ENCODE measurements at places on chromosomes 2 and 18. TPM values are rescaled to one million over a fixed set of nuclear protein-coding genes. Genes with fewer than 3 reads are reported as not detected.

DNA sequence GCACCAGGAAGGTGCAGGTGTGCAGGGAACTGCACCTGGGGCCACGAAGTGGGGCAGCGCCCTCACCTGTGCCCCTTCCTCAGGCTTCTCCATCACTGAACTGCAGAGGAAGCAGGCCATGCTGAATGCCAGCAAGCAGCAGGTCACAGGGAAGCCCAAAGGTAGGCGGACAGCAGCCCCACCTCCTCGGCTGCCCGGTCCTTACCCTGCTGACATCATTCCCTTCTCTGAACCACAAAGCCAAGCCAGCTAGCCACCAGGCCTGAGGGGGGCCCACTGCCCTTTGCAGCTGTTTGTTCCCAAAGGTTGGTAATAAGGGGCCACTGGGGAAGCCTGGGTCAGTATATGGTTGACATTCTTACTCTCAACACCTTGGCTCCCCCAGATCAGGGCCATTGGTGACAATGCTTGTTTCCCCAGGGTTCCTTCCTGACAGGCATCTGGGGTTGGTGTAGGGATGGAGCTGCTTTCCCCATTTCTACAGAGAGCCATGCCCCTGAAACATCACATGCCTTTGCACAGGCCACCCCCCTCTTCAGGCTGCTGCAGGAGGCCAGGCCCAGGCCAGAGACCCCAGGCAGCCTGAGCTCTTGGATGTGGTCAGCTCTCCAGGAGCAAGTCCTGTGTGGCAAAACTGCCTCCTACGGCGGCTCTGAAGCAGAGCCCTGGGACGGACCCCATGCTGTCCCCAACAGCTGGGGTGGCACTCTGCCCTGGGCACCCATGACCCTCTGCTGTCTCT is 47.8 kb downstream of the FAM168B start:
- no peak for DNase-seq

DNA sequence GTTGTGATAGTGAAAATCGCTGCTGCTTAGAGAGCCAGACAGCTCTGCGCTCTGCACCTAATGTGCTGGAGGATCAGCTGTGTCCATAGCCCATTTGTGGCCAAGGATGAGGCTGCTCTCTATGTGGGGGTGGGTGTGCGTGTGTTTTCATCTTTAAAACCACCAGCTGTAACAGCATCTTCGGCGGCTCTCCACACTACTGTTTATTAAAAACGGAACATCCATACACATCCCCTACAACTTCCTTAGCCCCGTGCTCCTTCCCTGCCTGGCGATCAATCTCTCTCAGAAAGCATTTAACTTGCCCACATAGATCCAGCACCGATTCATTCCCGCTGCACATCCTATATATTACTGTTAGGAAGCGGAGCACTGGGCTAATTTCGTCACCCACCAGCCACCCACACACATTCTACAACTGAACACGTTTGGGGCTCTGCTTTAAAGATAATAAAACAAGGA is 1.6 kb downstream of the CELF4 start:
- no peak for DNase-seq

DNA sequence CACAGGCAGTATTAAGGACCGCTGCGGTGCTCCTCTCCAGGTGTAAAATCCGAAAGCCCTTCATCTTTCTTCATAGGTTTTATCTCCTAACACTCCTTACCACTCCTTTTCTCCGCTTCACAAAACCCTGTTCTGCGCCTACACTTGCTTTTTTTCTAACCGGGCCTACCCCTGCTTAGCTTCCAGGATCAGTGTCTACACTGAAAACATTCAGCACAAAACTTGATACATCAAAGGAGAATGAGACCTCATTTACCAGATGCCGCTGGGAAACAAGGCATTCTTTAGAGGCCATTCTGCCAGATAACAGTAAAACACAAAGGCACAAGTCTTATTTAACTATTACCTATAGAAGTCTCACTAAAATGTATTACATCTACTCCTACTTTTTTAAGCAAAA is 13.1 kb downstream of the CHST10 start:
- no peak for DNase-seq

DNA sequence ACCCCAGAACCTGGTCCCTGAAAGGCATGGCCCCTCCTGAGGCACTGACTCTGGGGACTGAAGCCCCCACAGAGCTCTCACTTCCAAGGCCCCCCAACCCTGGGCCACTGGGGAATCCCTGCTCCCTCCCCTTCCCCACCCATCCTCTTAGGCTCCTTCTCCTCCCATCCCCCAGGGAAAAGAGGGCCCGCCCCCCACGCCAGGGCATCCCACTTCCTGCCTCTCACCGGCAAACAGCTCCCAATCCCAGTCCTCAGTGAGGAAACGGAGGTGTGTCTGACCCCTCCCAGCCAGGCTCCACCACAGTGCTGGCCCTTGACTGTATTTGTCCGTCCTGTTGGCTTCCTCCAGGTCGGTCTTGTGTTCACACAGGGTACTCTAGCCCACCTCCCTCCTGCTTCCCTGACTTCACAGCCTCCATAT is 35.0 kb upstream of the PTMA start:
- DNase-seq: no peak

CCDC142 gene
- 3.8 TPM for total RNA-seq
